Stimulated activated CD4-positive, alpha-beta T cell treated with anti-CD3 and anti-CD28 coated beads, TNF-alpha, amount 100 ng/mL, for 4 hours (primary cell): ENCODE measurements at places on chromosomes 3 and 15.

GRCh38 chr3:168647582-168647981 is 551.9 kb upstream of the GOLIM4 start:
- DNase-seq, result no peak

DNA sequence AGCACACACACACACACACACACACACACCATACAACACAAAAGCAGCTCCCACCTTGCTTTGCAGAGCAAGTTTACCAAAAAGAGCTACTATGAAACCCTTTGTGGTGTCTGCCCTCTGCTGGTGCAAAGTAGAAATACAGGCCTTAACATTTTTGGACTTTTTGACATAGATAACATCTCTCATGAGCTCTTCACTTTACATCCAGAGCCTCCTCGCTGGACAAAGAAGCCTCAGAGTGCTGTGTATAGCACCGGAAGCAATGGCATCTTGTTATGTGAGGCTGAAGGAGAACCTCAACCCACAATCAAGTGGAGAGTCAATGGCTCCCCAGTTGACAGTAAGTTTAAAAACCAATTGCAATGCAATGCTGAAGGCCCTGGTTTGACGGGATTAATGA is 157.9 kb downstream of the CHL1 start:
- DNase-seq, result no peak

- no peak for DNase-seq
These were observed 10.4 kb downstream of the TMEM44 start for GRCh38 chr3:194622621-194623340.

DNA sequence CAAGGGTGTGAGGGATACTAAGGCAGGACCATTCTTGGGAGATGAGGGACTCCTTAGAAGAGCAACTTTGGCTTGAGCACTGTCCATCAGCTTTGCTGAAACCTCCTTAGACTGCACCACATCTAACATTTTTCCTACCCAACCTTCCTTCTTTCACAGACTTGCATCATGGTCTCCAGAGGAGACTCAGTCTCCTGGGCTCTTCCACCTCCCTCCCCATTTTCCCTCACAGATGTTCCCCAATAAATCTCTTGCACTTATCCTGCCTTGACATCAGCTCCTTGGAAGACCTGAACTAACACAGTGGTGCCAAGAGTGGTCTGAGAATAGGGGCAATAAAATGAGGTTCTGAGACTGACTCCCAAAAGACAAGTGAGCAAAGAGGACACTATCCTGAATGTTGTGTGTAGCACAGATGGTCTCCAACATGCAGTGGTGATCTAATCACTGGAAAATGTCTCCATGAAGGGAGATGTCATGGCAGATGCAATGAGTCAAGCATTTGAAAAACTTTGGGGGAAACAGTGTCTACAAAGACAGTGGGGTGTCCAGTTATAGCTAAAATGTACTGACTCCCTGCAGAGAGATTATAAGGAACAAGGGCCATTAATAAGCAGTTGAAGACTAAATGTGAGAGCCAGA is 26.0 kb upstream of the BOC start:
- DNase-seq, result no peak

- no peak for DNase-seq
These were observed 747.3 kb downstream of the CADM2 start for GRCh38 chr3:85706130-85706529.

DNA sequence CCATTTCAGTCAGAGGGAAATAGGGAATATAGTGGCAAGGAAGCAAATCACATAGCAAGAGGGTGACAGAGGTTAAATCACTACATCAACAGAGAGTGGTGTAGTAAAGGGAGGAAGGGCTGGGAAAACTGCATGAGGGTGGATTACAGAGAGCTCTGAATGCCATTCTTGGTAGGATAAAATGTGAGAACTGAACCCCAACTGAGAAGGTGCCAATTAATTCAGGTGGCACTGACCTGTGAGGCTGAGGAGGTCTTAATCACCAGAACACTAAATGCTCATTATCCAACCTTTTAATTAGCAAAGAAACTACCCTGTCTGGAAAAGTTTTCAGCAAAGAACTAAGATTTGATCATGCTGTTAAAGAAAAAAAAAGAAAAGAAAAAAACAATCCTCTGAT is 202.7 kb downstream of the LRRN1 start:
- no peak for DNase-seq

DNA sequence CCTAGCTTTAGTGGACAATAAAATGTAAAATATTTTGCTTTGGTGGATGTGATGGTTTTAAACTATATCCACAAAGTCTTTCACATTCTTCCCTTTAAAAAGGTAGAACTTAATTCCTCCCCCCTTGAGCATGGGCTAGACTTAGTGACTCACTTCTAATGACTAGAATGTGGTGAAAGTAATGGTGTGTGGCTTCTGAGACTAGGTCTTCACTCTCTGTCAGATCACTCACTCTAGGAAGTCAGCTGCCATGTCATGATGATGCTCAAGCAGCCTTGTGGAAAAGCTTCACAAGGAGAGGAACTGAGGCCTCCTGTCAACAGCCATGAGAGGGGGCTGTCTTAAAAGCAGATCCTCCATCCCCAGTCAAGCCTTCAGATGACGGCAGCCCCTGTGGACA is 4.2 kb downstream of the LRRC2 start:
- DNase-seq, result no peak
